ENCODE measurements at places on chromosomes 16 and 17. TPM values are rescaled to one million over a fixed set of nuclear protein-coding genes. Genes with fewer than 3 reads are reported as not detected.

Gene DNAH9
- 0.86 TPM for total RNA-seq

Gene KRT40
- total RNA-seq = not detected

GRCh38 chr17:81644976-81645952 lies 8.3 kb downstream of the TSPAN10 start:
- DNase-seq = no peak

- DNase-seq = no peak
These were observed 89.0 kb upstream of the LHX1 start for GRCh38 chr17:36848008-36848902.

DNA sequence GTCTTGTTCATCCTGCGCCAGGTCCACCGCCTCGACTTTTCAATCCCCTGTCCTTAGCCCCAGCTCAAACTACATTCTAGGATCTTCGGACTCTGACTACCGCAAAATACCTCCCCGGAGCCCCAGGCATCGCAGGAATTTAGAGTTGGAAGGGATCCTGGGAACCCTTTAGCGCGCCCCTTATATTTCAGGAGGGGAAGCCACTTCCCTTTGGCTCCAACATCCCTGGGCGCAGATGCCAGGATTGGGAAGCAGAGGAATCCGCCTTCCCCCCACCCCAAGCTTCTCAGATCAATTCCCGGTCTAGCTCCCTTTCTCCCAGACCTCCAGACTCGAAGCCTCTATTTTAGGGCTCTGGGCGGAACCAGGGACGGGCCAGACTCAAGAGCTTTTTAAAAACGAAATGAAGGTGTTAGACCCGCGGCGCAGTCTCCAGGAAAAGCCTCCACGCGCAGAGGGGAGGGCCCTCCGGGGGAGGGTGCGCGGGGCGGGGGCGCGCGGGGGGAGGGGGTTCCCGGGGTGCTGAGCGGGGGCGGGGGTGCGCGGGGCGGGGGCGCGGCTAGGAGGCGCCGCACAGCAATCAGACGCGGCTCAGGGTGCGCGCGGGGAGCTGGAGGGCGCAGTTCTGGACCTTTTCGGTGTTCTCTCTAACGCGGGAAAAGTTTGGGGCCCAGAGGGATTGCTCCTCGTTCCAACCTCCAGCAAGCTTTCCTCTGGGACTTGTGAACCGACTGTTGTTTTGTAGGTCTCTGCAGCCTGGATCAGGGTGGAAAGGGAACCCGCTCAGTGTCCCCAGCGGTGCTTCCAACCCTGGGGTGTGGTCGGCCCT lies 1.6 kb downstream of the AHSP start:
- DNase-seq = no peak

DNA sequence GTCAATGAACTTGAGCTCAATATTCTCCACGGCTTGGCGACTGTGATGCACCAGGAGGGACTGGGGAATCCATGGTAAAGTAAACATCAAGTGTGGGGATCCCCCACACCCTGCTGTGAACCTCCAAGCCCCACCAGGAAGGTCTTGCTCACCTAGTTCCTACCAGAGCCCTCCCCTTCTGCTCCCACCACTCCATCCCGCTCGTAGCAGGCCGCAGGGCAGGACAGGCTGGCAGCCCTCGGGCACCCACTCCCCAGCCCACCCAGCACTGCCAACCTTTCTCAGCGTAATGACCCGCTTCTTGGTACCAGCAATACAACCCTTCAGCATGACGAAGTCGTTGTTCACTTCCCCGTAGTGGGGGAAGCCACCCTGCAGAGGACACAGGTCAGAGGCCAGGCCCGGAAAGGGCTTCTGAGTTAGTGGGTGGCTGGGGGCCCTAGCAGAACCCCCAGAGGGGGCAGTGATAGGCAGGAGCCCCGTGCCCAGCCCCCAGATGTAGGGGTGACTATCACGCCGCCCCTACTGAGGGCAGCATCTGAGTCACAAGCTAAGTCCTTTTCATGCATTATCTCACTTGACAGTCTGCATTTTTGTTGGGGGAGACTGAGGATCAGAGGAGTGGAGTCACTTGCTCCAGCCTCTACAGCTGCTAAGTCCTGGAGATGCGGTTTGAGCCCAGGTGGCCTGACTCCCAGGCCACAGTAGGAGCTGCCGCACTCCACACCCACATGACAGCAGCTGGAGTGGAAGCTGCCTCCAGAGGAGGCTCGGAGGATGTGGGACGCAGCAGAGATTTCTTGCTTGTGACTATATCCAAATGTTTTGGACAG lies 2.8 kb upstream of the MSRB1 start:
- no peak for DNase-seq

DNA sequence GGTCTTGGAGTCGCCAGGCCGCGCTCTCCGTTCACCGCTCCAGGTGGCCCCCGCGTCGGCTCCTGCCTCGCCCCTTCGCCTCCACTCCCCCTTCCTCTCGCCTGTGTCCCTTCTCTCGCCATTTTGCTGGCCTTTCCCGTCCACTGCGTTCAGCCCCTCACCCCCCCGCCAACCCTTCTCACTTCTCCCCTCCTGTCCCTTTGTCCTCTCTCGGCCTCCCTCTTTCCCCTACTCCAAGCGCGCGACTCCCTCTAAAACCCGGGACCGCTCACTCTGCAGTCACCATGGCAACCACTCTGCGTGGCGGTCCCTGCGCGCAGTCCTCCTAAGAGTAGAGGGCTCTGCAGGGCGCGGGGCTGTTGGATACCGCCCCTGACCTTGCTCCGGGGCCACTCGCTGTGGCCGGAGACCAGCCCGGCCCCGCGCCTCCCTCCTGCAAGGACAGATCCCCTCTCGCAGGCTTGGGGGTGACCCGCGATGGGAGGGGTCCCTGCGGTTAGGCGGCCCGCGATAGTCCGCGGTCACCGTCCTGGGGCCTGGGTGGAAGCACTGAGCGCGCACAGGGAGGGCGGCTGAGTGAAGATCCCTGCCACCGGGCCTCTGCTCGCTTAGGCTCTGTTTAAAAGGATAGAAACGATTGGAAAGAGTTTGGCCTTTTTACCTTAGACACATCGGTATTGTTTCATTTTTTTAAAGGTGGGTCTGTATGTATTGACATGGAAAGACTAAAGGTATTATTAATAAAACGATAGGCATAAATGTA lies 454 bp downstream of the CCDC40 start:
- DNase-seq = peak; percentile 81

Measured in glutamatergic neuron (in vitro differentiated cells).